CD8-positive, alpha-beta memory T cell (primary cell): ENCODE measurements at places on chromosomes 5 and 9. TPM values are rescaled to one million over a fixed set of nuclear protein-coding genes. Genes with fewer than 3 reads are reported as not detected.

GRCh38 chr9:110027671-110028081, 180.3 kb downstream of the C9orf152 start:
- no peak for DNase-seq

- DNase-seq: no peak
Measured at GRCh38 chr5:147918899-147919298, 12.6 kb upstream of the C5orf46 start.

Gene PLPPR1
- total RNA-seq: not detected

DNA sequence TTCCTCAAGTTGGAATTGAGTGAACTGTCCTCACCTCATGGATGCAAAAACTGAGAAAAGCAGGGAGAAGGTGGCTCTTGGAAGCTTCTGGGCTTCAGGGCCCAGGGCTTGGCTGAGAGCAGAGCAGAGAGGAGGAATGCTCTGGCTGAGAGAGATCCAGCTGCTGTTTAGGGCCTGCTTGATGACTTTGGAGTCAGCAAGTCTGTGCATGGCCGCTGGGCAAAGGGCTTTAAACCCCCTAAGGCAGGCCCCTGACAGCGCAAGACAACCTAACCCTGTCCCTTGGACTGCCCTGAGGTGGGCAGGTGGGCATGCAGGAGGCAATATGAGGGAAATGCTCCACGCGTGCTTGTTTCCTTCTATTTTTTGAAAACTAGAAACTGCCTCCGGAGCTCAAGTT, 8.6 kb downstream of the STC2 start:
- no peak for DNase-seq

DNA sequence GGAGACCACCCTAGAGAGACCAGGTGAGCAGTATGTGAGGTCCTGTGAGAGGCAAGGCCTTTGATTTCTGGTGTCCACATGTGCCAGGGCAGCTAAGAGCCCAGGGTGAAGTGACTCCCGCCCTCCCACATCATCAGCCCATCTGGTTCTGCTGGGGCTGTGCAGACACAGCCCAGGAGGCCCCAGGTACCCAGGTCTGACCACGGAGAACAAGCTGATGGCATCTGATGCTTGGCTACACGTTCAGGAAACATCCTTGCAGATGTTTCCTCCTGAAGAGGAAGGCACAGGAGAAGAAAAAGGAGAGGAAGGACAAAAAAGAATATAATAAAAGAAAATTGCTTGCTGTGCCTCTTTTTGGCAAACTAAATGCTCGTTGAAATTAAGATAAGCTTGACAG, 225.8 kb downstream of the PAX5 start:
- no peak for DNase-seq
